Psoas muscle (tissue), 8 donors: ENCODE measurements at places on chromosomes 7 and 10. TPM values are rescaled to one million over a fixed set of nuclear protein-coding genes. Genes with fewer than 3 reads are reported as not detected.

The RBM33 gene
- 11.7 TPM for polyA plus RNA-seq

The ANKRD61 gene
- polyA plus RNA-seq, result not detected

The MKX gene
- polyA plus RNA-seq, result 0.01 TPM

The GRID1 gene
- polyA plus RNA-seq, result 0.17 TPM

The NPSR1 gene
- not detected for polyA plus RNA-seq

The NCAPG2 gene
- polyA plus RNA-seq, result 1.9 TPM

The DPCD gene
- polyA plus RNA-seq, result 27.4 TPM

The DRGX gene
- not detected for polyA plus RNA-seq

The ITGB8 gene
- polyA plus RNA-seq, result 0.04 TPM

The NRBF2 gene
- polyA plus RNA-seq, result 23.4 TPM
